Gastroesophageal sphincter (tissue), 4 donors: ENCODE measurements at places on chromosomes 11 and 22. TPM values are rescaled to one million over a fixed set of nuclear protein-coding genes. Genes with fewer than 3 reads are reported as not detected.

The BIRC3 gene
- total RNA-seq: 10.6 TPM

The DDI1 gene
- not detected for total RNA-seq

The ZNF280A gene
- total RNA-seq: not detected

The KCNK4 gene
- not detected for total RNA-seq

DNA sequence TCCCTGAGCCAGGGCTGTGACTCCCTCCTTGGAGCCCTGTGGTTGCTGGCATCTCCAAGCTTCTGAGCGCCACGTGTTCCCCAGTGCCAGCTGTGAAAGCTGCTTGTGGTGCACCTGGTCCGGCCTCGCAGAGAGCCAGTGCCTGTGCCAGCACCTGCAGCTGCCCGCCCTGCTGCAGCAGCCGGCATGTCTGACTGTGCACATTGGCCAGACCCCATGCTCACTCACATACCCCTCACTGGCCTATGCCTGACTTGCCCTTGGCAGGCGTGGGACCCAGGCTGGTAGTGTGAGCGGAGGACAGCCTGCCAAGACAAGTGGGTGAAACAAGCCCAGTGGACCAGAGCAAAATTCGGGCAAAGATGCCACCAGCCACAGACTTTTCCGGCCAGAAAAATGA, 9.8 kb downstream of the MRPL48 start:
- no peak for ATAC-seq

DNA sequence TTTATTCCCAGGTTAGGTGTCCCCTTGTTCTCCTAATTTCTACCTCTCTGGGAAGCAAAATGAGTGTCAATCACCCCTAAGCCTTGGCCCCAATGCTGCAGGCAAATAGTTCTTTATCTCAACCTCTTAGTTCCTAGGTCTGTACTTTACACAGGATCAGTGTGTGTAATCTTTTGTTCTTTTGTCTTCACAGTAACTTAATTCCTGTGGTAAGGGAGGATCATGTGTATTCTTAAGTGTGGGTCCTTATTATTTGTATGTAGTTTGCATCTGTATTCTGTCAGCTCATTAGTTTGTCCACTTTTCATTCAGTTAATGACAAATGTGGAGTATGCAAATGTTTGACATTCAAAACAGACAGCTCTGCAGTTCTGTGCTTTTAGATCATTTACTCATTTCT, 166.7 kb downstream of the FAT3 start:
- ATAC-seq: no peak

DNA sequence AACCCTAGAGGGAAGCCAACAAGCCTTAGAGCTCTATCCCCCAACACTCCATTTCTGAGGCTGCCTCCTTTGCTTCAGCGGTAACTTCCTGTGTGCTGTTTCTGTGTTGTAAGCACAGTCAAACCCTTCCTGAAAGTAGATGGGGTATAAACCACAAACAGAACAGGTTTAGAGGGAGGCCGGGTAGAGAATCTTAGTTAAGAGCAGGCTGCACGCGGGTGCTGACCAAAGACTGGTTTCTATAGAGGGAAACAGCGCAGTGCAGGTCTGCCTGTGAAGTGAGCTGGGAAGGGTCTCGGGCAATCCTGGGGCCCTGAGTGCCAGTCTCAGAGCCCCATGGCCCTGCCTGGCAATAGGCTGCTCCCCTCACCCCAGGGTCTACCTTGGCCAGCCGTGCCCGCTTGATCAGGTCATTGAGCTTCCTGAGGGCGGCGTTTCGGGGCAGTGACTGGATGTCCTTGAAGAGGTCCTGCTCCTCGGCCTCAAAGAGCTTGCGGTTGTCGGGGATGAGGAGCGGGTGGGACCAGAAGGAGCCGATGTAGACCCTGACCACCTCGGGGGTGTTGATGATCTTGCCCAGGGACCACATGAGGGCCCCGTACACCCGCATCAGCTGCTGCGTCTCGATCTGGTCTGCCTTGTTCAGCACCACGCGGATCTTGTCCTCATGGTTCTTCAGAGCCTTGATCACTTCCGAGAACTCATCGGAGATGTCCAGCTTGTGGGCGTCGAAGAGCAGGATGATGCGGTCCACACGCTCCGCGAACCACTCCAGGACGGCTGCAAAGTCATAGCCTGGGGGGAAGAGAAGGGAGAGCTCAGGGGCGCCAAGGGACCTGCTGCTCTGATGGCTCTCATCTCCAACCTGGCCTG, 15.3 kb upstream of the CDC42BPG start:
- ATAC-seq: no peak

DNA sequence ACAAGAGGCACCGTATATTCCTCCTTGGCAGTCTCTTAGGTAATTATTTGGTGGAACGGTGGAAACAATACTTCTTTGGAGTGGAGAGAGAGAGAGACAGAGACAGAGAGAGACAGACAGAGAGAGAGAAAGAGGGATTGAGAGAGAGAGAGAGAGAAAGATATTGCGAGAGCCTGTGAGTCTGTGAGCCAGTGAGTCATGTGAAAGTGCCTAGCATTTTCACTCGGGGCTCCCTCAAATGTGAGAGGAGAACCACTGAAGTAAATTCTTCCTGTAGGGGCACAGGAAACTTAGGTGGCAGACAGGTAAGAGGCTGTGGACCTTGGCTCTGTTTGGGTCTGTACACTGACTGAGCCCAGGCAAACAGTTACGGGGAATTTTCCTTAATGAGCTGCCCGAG, 31.6 kb upstream of the SNX19 start:
- no peak for ATAC-seq

DNA sequence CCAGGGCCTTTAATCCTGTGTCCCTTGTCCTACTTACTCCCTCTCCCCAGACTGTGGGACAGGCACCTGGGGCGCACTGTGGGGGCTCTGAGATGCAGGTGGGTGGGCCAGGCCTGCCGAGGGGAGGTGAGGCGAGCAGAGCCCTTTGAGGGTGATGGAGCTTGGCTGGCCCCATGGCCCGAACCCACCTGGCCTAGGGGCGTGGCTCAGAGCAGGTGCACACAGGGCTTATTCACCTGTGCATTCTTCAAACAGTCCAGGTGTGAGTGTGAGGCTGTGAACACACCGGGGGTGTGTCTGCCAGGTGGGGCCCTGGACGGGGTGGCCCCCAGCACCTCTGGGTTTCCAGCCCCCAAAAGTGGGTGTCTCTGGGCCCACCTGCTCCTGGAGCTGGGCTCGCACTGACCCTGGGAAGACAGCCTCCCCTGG, 9.0 kb upstream of the MUC5AC start:
- ATAC-seq: no peak

DNA sequence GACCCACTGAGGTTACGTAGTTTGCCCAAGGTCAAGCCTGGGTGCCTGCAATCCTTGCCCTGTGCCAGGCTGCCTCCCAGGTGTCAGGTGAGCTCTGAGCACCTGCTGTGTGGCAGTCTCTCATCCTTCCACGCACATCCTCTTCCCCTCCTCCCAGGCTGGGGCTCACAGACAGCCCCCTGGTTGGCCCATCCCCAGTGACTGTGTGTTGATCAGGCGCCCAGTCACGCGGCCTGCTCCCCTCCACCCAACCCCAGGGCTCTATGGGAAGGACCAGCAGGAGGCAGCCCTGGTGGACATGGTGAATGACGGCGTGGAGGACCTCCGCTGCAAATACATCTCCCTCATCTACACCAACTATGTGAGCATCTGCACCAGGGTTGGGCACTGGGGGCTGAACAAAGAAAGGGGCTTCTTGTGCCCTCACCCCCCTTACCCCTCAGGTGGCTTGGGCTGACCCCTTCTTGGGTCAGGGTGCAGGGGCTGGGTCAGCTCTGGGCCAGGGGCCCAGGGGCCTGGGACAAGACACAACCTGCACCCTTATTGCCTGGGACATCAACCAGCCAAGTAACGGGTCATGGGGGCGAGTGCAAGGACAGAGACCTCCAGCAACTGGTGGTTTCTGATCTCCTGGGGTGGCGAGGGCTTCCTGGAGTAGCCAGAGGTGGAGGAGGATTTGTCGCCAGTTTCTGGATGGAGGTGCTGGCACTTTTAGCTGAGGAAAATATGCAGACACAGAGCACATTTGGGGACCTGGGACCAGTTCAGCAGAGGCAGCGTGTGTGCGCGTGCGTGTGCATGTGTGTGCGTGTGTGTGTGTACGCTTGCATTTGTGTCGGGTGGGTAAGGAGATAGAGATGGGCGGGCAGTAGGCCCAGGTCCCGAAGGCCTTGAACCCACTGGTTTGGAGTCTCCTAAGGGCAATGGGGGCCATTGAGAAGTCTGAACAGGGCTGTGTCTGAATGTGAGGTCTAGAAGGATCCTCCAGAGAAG, 1.6 kb downstream of the GSTP1 start:
- no peak for ATAC-seq

DNA sequence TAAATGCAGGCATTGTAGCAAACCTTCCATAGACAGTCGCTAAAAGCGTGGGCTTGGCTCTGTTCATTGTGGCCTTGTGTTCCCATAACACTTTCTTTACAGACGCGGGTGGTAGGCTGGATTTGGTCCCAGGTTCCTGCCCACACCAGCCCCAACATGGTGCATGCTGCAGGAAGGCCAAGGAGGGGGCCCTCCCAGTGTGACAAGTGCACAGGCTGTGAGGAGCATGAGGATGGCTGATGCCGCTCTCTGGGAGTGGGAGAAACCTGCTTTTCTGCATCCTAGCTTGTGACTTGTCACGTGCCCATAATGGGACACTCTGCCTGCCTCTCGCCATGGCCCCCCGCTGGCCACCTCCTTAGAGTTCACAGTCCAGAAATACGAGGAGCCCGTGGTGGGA, 161.8 kb upstream of the B3GAT1 start:
- ATAC-seq: no peak

DNA sequence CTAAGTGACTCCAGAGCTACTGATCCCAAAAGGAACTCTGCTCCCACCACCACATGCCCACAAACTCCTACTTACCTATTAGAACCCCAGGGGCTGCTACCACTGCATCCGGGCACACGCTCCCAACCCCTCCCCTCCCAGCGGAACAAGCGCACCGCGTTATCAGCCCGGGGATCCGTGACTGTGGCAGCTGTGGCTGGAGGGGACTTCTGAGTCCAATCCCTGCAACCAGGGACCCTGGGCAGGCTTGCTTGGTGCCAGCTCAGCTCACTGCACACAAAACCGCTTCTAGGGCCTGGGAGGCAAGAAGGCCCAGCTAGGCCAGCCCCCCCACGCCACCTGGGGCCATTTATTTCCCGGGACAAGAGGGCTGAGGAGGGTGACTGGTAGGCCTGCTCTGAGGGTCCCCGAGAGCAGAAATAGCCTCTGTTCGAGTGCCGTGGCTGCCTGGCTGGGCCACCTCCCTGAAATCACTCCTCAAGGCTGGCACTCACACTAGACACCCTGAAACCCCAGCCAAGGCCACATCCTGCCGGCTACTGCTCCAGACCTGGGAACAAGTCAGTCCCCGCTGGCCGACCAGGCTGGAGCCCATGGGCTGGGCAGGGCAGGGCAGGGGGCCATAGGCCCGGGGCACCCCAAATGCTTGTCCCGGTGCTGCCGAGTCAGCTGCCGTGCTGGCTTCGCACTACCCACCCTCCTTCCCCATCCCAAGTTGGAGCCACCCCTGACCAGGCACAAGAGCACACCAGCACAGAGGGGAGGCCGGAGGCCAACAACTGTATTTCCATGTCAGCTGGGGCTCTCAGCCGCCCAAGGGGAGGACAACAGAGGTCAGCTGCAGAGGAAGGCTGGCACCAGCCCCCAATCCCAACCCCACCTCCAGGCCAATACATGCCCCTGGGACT, 1.9 kb upstream of the IFITM10 start:
- ATAC-seq: no peak
